ENCODE measurements at places on chromosomes 3 and 15.
A peak's percentile ranks its signal among the peaks of the same experiment; 100 is the strongest.

DNA sequence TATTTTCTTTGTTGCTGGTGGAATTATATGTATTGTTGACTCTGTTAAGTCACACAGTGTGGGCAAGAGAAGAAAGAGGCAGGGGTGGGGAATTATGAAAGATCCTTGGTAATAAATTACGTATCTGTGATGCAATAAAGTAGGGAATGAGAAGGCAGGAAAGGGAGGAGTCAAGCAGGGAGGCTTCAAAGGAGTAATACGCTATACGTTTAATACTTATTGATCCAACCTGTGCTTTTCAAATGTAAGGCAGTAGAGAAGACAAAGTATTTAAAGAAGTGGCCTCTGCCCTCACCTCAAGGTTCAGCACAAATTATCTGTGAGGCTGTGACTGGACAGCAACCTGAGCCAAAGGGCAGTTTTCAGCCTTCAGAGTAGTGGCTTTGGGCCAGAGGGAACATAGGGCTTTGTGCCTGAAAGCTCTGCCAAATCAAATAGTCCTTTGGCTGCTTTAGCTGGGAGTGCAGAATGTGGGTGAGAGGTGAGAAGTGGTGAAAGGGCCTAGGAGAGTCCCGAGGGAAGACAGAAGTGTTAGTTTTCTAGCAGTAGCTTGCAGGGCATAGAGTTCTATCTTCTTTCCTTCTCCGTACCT lies 1.2 kb upstream of the PLIN1 start:
- DNase-seq = peak; percentile 43

DNA sequence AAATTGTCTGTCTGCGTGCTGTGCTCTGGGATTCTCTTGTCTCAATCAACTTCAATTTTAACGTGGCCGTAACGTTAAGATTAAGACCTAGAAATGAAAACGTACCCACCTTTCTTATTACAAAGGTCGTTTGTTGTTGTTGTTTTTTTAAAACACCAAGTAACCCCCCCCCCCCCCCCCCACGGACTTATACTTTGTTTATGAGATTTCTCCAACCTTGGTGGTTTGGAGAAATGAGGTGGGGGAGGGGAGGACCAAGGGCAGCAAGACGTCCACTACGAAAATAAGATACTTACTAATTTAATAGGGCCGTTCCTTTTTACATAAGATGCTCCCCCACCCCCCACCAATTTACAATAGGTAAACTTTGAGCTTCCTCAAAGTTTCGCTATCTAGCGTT lies 244.4 kb upstream of the TOPAZ1 start:
- no peak for DNase-seq

GRCh38 chr3:130849091-130849552 lies 44.8 kb upstream of the ATP2C1 start:
- peak; percentile 99 for DNase-seq

- no peak for DNase-seq
Observed at GRCh38 chr15:74277242-74277810, 41.2 kb downstream of the CCDC33 start.

DNA sequence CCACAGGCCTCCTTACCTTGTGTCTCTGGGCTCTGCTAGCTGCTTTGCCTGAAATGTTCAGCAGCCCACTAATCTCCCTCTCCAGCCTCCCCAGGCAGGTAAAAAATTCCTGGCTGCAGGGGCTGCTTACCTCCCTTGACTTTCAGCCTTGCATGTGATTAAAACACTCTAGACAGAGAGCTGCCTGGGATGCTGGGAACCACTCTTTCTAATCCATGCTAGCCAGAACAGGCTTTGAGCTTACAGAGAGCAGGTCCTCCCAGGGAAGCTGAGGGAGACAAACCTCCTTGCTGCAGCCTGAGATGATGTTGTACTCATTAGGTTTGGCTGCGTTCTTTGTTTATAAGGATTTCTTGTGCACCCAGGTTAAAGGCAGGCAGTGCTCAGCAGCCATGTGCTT lies 33.7 kb upstream of the LIPC start:
- DNase-seq = peak; percentile 33

- DNase-seq = no peak
Observed at GRCh38 chr15:80142646-80143045, 10.2 kb upstream of the FAH start.

DNA sequence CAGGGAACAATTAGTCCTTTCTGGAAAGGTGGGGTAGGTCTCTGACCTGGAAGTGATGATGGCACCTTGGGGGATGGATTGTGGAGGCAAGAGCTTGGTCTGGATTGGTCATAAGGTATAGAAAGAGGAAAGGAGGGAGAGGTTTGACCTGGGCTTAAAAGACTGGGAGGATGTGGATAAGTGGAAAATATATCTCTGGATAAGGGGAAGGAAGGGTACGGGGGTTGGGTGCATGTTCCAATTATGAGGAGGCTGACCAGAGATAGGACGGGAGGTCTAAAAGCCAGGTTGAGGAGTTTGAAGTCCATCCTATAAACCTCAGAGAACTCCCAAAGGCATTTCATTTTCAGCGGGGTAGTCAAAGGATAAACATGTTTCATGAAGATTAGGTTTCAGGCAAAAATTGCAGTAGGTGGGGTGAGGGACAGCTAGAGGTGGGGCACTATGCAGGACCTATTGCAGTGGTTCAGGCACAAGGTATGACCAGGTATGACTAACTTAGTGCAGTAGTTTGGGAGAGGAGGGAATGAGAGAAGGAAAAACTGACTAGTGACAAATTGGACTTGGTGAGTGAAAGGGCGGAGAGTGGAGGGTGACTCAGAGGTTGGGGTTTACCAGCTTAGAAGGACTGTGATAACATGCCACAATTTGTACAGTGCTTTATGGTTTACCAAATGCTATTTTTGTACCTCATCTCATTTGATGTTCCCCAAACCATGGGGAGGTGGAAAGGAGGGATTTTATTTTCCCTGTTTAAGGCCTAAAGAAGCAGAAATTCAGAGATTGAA lies 10.7 kb downstream of the PDE8A start:
- DNase-seq = no peak

- DNase-seq = no peak
Observed at GRCh38 chr15:89175617-89176191, 45.7 kb downstream of the RLBP1 start.

DNA sequence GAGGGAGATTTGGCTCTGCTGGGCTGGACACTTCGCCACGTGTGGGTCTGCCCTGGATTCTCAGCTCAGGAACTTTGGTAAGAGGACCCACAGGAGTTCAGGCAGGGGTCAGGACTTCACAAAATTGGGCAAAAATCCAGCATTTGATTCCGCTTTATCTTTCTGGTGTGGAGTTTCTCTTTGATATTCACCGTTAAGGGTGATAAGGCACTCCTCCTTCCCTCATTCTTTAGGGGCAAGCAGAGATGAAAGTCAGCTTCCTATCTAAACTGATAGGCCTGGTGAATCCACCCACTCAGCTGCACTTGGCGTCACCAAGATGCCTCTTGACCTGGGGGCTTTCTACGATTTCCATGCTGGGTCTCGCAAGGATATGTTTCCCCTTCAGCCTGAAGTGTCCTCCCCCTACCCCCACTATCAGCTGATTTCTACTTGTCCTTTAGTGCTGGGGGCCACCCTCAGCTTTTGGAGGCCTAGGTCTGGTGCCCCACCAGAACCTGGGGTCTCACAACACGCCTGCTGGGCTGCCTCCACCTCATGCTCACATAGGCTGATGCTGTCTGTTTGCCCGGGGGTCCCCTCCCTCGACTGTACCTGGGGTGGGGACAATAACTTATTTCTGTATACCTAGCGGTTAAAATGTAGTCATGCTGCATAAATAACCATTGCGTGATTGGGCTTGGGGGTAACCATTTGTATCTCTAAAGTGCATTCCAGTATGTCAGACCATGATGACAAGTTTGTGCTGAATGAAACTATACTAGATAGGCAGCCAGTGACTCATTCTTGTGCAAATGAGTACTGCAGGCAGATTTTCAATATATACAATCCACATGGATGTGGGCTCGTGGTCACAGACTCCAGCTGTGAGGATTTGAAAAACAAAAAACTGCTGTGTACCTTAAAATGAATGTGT lies 248.3 kb downstream of the ADAMTS17 start:
- no peak for DNase-seq

DNA sequence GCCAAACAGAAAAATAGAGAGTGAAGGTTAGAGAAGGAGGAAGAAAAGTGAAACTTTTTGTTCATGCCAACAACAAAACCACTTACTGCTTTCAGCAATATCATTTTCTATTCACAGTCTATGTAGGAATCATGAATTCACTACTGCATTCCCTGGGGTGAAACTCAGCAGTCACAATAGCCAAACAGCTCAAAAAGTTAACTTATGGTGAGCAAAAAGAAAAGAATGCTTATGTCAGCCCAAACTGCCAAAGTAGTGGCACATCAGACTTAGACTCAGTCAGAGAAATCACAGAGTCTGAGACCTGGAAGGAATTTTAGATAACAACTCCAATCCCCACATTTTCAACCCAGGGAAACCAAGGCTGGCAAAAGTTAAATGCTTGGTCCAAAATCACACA lies 238.7 kb upstream of the TMCO5A start:
- DNase-seq = no peak

DNA sequence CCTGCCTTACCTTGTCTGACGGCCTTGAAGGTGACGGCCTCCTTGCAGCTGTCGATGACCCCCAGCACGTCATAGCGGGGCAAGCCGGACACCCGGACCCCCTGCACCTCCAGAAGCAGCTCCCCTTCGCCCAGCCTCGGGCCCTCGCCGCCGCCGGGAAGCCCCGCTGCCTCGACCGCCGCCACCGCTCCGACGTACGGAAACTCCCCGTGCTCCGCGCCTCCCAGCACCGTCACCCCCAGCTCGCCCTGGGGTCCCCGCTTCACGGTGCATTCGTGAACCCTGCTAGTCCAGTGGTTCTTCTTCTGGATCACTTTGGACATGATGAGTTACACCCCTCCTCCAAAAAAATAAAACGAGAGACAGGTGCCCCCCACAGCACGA lies 740 bp downstream of the MAGI1 start:
- DNase-seq = no peak

GRCh38 chr3:139668332-139668731 lies 9.4 kb downstream of the NMNAT3 start:
- DNase-seq = no peak

- no peak for DNase-seq
Observed at GRCh38 chr3:72907131-72907711, 19.4 kb downstream of the GXYLT2 start.

DNA sequence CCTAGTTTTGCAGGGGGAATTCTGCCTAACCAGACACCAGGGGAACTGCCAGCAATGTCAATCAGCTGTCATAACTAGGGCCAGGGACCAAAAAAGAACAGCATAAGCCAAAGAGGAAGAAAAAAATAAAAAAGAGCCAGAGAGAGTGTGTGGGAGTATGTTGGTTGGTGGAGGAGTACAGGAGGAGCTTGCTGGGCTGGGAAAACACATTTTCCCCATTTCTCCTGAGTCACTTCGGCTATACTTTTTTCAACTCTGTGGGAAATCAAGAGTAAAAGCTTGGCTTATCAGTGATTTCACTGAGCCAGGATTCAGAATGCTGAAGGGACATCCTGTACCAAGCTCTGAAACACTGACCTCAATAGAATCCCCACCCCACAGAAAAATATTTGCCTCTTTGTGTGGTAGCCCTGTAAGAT lies 144.7 kb upstream of the DPH6 start:
- no peak for DNase-seq

DNA sequence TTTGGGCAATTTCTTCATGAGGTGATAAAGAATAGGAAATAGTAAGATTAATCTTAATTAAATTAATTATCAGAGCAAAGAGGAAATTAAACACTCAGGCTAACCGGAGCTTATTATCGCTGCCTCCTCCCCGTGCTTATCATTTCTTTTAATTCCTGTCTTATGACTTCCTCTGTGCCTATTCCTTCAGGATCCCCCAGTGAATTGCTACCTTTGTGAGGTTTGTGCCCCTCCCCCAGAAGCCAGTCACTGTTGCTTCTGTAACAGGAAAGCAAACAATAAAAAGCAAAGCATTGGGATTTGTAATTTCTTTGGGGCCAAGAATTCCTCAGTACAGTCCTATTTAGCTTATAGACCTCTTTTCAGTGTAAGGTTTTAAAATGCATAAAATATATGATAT lies 164.5 kb downstream of the CADPS start:
- DNase-seq = no peak

- DNase-seq = no peak
Observed at GRCh38 chr15:66773129-66773873, 71.3 kb downstream of the SMAD6 start.

- DNase-seq = no peak
Observed at GRCh38 chr15:66908744-66909095, 156.7 kb upstream of the SMAD3 start.

GRCh38 chr3:129575997-129576384 lies 30.5 kb downstream of the PLXND1 start:
- no peak for DNase-seq

DNA sequence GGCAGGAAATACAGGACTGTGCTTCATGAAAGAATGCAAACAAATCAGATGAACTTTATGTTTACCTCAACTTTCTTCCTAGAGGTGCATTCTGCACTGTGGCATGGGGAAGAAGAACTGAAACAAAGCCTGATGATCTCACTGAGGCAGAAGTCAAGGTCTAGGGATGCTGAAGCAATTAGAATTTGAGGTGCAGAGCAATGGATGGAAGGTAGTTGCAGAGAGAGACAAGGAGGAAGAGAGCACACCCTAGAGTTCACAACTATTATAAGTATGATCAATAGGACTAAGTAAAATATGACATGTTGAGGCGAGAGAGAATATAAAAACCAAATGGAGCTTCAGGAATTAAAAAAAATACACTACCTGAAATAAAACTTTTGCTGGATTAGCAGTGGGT lies 420.1 kb downstream of the EDEM1 start:
- DNase-seq = no peak

- no peak for DNase-seq
Observed at GRCh38 chr15:99403597-99403996, 152.3 kb downstream of the LRRC28 start.

- DNase-seq = no peak
Observed at GRCh38 chr3:5020242-5020722, 41.0 kb downstream of the BHLHE40 start.

DNA sequence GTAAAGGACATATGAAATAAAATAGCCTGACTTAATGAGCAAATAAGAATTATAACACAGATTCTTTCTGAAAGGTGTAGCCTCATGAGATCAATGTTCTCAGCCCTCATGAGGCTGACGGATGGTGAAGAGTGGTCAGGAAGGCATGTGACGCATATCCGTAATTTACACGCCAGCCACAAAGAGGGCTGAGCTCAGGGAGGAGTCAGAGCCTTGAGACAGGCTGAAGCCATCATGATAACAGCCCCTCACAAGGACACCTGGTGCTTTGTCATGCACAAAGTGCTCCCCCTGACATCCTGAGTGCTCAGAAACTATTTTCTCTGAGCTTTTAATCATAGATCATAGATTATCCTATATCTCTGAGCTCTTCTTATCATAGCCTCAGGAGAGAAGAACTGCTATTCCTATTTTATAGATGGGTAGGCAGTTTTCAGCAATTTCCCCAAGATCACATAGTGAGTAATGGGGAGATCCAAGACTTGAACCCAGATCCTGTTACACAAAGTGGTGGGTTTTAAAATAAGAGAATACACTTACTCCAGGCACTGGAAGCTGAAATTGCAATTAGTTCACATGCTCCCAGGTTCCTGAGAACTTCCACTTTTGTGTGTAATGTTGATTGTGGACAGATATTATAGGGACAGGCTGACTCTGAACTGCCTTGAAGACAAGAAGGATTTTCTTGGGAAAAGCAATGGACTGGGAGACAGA lies 267.1 kb downstream of the RPLP1 start:
- no peak for DNase-seq

GRCh38 chr3:30664459-30664858 lies 58.1 kb downstream of the TGFBR2 start:
- DNase-seq = no peak
